Hair follicle dermal papilla cell (primary cell): ENCODE measurements at places on chromosomes 7 and 10. TPM values are rescaled to one million over a fixed set of nuclear protein-coding genes. Genes with fewer than 3 reads are reported as not detected.

The TAS2R3 gene
- 0.81 and 1.2 TPM in 2 replicates for total RNA-seq

The MUC12 gene
- under 0.01 TPM in 1 of 2 replicates, not detected in the other for total RNA-seq

The SDHAF3 gene
- total RNA-seq = 4.1 and 5.1 TPM in 2 replicates

The ERV3-1 gene
- 10.7 and 16.7 TPM in 2 replicates for total RNA-seq

The TAS2R4 gene
- 0.61 and 0.81 TPM in 2 replicates for total RNA-seq

The MMP21 gene
- 0.12 TPM in 1 of 2 replicates, not detected in the other for total RNA-seq

The RBP3 gene
- total RNA-seq = not detected in 2 replicates

The FEZF1 gene
- total RNA-seq = not detected in 2 replicates

The HOXA5 gene
- not detected in 2 replicates for total RNA-seq

The SPDYE5 gene
- total RNA-seq = 0.12 TPM in 1 of 2 replicates, not detected in the other

The TBC1D12 gene
- total RNA-seq = 15.2 and 16.9 TPM in 2 replicates

The EVX1 gene
- not detected in 2 replicates for total RNA-seq

The MMD2 gene
- not detected in 2 replicates for total RNA-seq

The TMEM270 gene
- total RNA-seq = not detected in 2 replicates

The LBX1 gene
- not detected in 2 replicates for total RNA-seq

The WEE2 gene
- under 0.01 TPM in 1 of 2 replicates, not detected in the other for total RNA-seq

The HYAL4 gene
- total RNA-seq = not detected in 2 replicates

The FAM3C gene
- 57.4 and 71.1 TPM in 2 replicates for total RNA-seq

The FAM25A gene
- not detected in 2 replicates for total RNA-seq

The CRPPA gene
- 2.1 and 2.9 TPM in 2 replicates for total RNA-seq

The TMEM178B gene
- total RNA-seq = under 0.01 TPM in 2 replicates

The ANKRD1 gene
- 0.32 and 0.36 TPM in 2 replicates for total RNA-seq

The GNGT1 gene
- not detected in 2 replicates for total RNA-seq

The MRC1 gene
- total RNA-seq = under 0.01 TPM in 1 of 2 replicates, not detected in the other

The INSIG1 gene
- 375 and 410 TPM in 2 replicates for total RNA-seq
